ENCODE measurements at places on chromosomes 16 and 17.

- DNase-seq, result no peak
Observed at GRCh38 chr16:61770301-61770700, 265.9 kb downstream of the CDH8 start.

DNA sequence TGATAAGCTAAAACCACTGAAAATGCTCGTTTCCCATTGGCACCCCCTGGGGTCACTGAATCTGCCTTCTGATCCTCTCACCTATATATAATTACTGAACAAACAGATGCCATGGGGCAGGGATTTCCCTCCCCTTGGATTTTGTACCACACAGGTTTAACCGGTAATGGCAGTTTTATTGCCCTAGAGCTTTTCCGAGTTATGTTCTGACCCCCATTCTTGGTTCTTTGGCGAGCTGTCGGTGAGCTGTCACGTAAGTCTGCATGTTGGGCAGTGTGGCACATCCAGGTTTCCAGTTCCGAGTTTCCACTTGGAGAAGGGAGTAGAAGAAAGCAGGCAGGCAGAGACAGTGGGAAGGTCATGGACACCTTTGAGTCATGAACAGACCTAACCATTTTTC lies 7.1 kb downstream of the TMEM97 start:
- no peak for DNase-seq

DNA sequence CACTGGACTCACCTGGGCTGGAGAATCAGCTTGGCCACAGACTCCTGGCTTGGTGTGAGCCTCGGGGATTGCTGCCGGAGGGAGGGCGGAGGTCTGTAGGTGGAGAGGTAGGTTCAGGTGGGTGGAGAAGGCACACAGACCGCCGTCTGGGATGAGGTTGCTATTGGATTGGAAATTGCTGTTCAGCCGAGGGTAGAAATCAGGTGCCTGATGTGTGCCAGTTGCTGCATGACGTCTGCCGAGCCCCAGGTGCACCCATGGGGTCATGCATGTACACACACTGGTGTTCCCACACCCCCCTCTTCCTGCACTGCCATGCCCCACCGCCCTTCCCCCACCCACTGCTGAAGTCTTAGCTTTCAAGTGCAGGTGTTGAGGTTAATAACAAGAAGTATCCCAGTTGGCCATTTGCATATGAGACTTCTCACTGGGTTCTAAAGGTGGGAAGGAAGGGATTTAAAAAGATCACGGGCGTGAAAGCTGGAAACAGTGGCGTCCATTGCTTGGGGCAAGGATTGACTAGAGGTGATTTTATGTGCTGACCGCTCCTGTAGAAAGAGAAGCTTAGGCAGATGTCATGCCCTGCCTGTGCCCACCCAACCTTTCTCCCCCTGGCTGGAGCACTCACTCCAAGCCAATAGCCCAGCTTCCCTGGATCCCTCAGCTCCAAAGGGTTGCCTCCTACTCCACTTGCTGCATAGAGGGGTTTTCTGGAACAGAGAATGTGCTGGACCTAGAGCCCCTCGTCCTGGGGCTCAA lies 193.6 kb downstream of the CCDC182 start:
- DNase-seq, result no peak

- no peak for DNase-seq
Observed at GRCh38 chr16:74949309-74949708, 35.6 kb downstream of the WDR59 start.

DNA sequence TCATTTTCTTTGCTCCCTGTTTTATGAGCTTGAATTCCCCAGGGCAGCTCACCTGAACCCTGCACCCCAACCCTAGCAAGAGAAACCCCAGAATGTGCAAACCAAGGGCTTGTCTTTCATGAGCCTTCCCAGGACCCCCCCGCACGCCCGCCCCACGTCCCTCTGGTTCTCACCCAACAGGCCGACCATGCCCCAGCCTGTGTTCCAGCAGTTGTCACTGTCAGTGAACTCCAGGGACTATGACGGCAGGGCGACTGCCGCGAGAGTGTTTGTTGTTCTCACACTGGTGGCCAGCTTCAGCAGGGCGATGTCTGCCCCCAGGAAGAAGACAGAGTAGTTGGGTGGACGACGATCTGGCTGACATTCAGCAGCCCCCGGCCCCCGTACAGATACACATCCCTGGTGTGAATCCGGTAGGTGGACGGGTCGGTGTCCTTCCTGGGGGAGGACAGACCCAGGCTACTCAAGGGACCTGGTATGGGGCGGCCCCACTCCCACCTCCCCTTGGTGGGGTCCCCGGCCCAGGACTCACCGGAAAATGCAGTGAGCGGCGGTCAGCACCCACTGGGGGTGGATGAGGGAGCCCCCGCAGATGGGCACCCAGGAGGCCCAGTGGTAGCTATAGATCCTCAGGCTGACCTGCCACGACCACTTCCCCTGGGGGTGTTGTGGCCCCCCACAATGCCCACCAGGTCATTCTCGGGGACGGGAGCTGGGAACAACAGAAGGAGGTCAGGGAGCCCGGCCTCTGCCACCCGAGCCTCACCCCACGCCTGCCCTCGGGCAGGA lies 20.1 kb downstream of the TPSD1 start:
- DNase-seq, result no peak

DNA sequence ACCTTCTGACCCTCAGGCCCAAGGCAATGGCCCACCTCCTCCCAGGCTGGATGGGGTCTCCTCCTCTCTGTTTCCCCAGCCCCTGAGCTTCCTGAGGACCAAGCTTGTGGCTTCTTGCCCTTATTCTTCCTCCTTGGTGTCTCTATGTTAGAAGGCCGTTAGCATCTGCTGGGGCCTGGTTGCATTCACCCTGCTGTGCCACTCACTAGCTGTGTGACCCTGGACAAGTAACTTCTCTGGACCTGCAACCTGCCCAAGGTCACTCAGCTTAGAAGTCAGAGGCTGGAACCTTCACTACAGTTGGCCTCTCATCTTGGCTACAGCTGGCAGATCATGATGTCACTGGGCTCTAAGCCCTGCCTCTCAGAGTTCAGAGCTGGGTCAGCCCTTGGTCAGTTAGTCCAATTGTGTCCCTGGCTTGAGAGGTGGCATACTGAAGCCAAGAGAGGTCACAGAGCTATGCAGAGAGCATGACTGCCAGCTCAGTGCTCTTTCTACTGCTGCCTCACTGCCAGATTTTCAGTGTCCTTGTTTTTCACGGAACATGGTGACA lies 3.0 kb downstream of the MT2A start:
- peak; percentile 95 for DNase-seq

- DNase-seq, result no peak
Observed at GRCh38 chr17:27891841-27892240, 1.3 kb downstream of the LYRM9 start.

DNA sequence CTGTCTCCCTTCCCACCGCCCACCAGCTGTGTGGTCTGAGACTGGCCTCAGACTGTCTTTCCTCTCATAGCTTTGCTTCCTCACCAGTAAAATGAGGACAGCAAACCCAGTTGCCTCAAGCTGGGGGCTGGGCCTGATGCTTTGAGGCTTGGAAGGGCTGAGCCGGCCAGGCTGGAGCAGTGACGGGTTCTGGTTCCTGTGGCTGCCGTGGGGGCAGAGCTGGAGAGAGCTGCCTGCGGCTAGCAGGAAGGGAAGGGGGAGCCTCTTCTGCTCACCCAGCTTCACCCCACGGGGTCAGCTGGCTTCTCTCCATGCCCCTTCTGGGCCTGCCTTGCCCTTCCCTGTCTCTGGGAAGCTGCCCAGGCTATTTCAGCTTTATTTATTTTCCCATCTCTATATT lies 23.7 kb downstream of the LASP1 start:
- DNase-seq, result no peak

- DNase-seq, result no peak
Observed at GRCh38 chr17:80267391-80267790, 6.7 kb downstream of the RNF213 start.

GRCh38 chr16:74716355-74716754 lies 15.7 kb upstream of the MLKL start:
- no peak for DNase-seq

DNA sequence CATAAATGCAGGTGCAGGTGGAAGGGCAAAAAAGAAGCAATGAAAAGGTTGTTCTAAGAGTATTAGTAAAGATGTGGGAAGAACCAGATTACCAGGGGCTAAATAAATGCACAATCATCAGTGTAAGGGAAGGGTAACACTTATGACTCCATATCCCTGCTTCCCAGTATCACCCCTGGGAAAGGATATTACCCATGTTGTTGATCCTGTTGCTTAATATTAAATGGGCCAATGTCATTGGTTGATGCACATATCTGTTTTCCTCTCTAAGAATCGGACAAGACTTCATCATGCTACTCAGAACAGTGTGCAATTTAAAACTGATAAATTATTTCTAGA lies 34.7 kb upstream of the ABCA6 start:
- no peak for DNase-seq

DNA sequence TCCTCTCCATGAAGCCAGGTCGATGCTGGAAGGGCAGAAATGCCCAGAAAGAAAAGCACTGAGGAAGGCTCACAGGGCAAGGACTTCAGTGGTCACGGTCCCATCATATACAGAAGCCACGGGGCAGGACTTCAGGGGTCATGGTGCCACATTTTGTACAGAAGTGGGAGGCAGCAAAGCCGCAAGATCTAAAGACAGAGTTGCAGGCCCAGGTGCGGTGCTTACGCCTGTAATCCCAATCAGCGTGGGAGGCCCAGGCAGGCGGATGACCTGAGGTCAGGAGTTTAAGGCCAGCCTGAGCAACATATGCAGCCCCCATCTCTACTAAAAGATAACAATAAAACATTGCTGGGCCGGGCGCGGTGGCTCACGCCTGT lies 96.0 kb downstream of the NXN start:
- DNase-seq, result no peak

GRCh38 chr16:85570735-85571562 lies 42.2 kb upstream of the GSE1 start:
- no peak for DNase-seq

- DNase-seq, result no peak
Observed at GRCh38 chr16:23274968-23275367, 27.1 kb upstream of the SCNN1B start.

DNA sequence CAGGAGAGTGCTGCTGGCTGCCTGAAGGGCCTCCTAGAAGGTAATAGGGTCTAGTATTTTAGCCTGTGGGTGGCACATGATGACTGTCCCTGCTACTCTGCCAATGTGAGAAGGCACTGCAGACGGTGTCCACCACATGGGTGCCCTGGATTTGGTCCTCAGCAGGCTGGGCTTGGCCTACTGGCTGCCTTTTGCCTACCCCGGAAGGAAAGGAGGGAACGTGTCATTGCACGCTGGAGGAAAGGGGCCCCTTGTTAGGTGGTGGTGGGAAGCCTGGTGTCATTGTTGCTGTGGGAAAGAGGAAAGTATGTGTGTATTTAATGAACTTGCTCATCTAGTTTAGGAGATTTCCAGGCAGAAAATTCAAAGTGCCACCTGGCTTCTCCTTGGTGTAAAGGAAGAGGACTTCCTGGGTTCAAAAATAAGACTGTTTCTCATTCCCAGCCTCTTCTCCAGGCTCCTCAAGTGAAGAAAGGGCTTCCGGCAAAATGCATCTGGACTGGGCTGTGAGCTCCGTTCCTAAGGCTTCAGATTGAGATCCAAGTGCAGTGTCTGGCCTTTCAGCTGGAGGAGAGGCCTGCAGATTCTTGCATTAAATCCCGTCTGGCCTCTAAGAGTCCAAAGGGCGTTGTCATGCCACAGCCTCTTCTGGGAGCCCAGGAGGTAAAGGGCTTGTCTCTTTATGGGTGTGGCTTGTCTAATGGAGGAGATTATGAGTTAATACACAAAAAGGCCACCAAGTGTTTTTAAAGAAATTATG lies 55.1 kb downstream of the RPTOR start:
- DNase-seq, result no peak

DNA sequence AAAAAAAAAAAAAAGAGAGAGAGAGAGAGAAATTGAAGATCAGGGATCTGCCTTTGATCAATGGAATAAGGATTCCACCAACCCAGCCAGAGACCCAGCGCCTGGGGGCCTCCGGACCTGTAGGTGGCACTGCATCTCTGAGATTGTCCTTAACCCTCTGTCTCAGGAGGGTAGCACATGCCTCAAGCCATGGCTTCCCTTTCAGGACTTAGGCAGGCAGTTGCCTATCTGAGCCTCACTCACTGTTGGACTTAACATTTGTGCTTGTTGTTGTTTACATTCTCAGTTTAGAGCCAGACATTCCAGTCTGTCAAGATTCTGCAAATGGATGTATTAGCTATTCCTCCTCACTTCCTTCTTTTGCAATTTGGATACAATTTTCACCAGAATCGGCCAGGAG lies 5.1 kb upstream of the SCNN1B start:
- DNase-seq, result no peak

GRCh38 chr17:14741491-14741890 lies 440.6 kb downstream of the HS3ST3B1 start:
- no peak for DNase-seq

DNA sequence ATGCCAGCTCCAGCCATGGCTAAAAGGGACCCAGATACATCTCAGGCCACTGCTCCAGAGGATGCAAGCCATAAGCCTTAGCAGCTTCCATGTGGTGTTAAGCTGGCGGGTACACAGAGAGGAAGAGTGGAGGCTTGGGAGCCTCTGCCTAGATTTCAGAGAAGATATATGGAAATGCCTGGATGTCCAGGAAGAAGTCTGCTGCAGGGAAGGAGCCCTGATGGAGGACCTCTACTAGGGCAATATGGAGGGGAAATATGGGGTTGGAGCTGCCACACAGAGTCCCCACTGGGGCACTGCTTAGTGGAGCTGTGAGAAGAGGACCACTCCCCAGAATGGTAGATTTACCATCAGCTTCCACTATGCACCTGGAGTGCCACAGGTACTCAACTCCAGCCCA lies 32.1 kb downstream of the RNF112 start:
- DNase-seq, result no peak

DNA sequence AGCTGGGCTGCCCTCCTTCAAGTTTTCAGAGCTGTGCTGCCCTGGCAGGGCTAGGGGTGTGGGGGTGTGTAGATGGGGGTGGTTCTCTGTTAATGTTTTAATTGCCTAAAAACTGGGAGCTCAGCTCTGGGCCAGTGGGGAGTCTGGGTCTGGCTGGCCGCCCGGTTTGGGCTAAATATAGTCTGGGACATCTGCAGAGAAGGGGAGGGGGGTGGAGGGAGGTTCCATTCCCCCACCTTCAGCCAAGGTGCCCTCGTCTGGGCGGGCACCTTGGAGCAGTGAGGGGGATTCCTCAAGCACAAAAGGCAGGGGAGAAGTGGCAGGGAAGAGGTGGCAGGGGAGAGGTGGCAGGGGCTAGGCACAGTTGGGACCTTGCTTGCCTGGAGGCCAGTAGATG lies 13.0 kb downstream of the RARA start:
- DNase-seq, result no peak

- no peak for DNase-seq
Observed at GRCh38 chr16:48041981-48042421, 113.8 kb downstream of the ABCC12 start.

- DNase-seq, result no peak
Observed at GRCh38 chr16:55048745-55049144, 118.1 kb downstream of the IRX5 start.

DNA sequence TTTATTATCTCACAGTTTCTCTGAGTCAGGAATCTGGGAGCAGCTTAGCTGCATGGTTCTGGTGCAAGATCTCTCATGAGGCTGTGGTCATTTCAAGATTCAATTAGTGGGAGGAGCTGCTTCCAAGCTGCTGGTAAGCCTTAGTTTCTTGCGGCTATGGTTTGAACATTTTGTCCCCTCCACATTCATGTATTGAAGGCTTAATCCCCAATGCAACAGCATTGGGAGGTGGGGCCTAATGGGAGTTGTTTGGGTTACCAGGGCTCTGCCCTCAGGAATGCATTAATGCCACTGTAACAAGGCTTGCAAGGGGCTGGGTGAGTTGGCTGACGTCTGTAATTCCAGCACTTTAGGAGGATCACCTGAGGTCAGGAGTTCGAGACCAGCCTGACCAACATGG lies 272.9 kb downstream of the UTP18 start:
- DNase-seq, result no peak

- no peak for DNase-seq
Observed at GRCh38 chr17:51647067-51647466, 386.7 kb downstream of the UTP18 start.

Data from RCC 7860 (cell line).